Frontal cortex (tissue), 4 donors: ENCODE measurements at places on chromosomes 7 and 10.

- no peak for DNase-seq
These were observed 208.4 kb upstream of the KCND2 start for GRCh38 chr7:120064565-120064964.

DNA sequence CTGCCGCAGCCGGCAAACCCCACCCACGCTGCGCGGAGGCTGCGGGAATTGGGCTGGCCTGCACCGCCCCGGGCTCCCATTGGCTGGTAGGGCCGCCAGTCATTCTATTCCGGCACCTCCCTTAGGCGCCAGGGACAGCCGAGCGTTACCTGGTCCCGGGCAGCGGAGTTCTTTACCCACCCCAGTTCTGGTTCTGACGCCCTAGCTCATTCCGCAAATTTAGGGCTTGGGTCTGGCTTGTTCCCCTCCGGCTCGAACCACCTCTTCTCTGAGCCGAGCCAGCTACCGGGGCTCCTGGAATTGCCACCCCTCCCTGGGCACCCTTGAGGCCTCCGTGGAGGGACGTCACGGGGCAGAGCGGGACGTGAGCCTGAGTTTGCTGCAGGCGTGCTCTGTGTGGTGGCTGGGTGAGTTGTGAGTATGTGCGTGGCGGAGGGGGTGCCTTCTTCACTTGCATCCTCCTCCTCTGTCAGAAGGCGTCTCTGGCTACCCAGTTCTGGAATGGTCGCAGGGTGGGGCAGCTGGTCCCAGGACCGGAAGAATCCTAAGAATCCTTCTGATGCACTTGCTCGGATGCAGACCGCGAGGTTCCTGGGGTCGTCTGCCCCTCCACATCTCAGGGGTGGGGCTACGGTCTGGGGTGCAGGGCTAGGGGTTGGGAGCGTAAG lies at the start of the genes PDZD7 and SFXN3:
TSS of gene PDZD7 (minus strand) at position 2 of the 668 bp plus-strand sequence. CDS start 910 bp downstream, outside the sequence.
TSS of gene SFXN3 (plus strand) at position 107 of the 668 bp plus-strand sequence. CDS start 3,461 bp downstream, outside the sequence.
- peak; percentile 97 for DNase-seq

GRCh38 chr7:26199301-26200037 lies 1.1 kb downstream of the HNRNPA2B1 start:
- no peak for DNase-seq

DNA sequence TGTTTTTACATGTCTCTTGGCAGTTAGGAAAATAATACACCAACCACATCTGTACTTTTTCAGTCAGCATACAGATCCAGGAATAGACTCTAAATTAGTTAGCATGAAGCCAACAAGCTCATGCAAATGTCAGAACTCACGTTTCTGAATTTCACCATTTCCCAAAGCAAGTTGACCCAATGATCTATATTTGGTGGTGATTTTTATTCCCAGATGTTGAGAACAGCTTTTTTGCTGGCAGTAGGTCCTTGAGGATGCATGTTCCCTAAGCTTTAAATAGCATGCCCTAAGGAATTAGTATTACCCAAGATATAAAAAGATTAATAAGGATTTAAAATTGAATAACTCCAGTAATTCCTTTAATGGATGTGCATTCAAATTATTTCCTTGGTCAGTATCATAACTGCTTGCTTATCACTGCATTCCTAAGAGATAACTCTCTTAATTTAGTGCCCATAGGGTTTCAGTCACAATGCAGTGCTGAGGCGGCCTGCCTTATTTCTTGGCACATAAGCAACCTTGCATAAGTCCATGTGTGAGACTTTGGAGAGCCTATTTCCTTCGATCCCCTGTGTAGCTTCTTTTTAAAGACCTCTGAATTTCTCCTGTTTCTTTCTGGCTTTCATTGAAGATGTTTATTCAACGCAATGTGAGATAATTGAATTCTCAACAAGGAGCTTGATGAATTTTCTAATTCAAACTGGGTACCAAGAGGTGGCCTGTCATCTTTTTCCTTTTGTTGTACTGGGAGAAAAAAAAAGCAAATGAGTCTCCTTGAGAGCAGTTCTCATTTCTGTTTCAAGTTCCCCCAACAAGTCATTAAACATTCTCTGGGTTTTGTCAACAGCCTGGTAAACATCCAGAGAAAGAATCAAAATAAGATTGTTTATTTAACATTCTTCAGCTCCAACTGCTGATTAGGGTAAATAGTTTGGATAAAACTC lies 135.3 kb upstream of the MEOX2 start:
- no peak for DNase-seq

- DNase-seq: no peak
These were observed 143.2 kb downstream of the PRKG1 start for GRCh38 chr10:51217505-51217904.

- no peak for DNase-seq
These were observed 405.5 kb upstream of the C7orf33 start for GRCh38 chr7:148185041-148185440.

GRCh38 chr10:103153302-103154197 lies 39.5 kb downstream of the NT5C2 start:
- peak; percentile 17 for DNase-seq

GRCh38 chr7:130838738-130839137 lies 104.7 kb upstream of the KLF14 start:
- DNase-seq: no peak

GRCh38 chr7:30525429-30525828 lies 20.8 kb upstream of the GGCT start:
- no peak for DNase-seq

DNA sequence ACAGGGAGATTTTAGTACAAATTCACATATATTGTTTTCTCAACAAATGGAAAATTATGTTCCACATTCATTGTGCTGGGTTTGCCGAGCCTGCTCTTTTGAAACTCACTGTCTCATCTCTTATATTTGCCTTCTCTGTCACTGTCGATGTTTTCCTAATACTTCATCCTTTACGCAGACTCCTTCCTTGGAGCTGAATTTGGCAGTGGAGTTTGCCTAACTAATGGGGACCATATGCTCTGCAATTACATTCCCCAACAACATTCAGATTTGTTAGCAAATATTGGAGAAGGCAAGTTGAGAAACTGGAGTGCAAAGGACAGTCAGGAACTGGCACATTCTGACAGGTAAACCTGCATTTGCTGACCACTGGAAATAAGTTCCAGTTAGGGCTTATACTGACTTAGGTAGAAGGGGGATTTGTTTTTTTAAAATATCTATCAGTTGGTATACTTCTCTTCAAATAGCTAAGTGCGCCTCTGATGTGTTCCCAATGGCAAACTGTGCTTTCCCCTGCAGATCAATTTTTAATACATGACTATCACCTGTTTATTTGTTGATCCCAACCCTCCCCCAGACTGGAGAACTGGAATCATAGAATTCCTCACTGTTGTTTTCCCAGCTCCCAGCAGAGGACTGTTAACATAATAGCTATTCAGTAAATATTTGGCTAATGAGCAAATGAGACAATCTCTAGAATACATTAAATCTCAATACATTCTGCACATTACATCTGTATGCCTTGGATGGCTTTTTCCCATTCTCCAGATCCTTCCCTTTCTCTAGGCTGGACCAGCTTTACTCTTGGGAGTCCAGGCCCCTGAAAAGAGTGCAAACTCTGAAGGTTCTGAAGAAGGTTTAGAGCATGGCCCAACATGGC lies 769.3 kb downstream of the KCNMA1 start:
- DNase-seq: no peak
